ENCODE measurements at places on chromosomes 2 and 18.
A peak's percentile ranks its signal among the peaks of the same experiment; 100 is the strongest.

GRCh38 chr18:31695989-31696388, 11.6 kb upstream of the B4GALT6 start:
- DNase-seq = no peak

DNA sequence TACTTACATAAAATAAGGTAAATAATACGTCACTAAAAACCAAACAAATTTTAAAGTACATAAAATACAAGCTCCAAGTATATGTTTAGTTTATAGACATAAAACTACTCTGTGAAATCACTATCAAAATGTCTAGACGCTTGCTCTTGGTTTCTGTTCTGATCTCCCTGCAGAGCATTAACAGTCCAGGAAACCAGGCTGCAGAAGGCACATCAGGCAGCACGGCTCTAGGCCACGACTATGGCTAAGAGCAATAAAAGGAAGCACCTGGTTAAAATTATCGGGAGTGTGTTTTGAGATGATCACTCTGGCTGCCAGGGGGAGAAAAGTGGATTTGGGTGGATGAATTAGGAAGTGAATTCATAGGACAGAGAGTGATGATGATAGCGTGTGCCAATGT, 196.0 kb upstream of the SPHKAP start:
- peak; percentile 61 for DNase-seq

DNA sequence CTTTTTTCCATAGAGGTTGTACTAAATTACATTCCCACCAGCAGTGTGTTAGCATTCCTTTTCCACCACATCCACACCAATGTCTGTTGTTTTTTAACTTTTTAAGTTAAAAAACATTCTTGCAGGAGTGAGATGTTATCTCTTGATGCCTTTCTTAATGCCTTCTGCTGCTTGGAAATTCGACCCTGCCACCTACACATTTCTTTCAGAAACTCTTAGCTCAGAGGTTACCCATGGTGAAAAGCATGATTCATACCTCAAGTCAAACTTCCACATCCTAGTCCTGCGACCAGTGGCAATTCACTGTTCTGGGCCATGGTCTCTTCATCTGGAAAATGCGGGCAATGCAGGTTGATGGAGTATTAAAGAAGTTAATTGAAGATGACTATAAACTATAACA, 12.7 kb upstream of the HNMT start:
- DNase-seq = no peak

- no peak for DNase-seq
These were observed 927.7 kb upstream of the CDH2 start for GRCh38 chr18:29104671-29105070.

GRCh38 chr2:45626387-45627221, 15.5 kb upstream of the SRBD1 start:
- no peak for DNase-seq

GRCh38 chr2:190927301-190927700, 46.7 kb downstream of the GLS start:
- DNase-seq = no peak

DNA sequence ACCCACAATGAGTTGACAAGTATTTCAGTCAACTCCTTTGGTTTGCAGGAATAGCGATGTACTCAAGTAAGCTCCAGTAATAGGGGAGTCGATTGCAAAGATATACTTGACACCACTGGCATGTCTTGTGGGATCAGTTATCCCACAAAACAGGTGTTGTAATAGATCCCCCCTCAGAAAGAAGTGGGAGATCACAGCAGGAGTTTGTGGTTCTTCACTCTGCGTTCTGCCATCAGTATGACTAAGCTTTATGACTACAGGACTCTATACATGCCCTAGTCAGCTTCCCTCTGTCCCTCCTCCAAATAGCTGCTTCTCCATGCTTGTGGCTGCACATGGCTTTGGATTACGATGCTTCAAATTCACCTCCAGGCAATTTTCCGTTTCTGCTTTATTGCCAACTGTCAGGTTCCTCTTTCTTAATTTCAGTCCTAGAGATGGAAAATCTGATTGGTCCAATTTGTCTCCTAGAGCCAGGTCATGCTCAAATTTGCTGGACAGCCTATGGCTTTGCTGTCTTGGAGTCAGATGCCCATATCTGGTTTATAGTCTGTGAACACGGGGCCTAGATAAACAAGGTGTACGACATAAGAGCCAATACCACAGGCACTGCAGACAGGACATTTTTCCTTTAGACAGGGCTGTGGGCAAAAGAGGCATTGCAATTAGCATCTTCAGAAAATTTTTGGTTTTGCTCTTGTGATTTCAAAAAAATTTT, 221.7 kb downstream of the PAX3 start:
- no peak for DNase-seq

- DNase-seq = no peak
These were observed 735.4 kb upstream of the FANCL start for GRCh38 chr2:58976375-58977071.

- DNase-seq = no peak
These were observed 497 bp downstream of the PLA2R1 start for GRCh38 chr2:160061944-160062291.

GRCh38 chr18:23126376-23127056, 8.8 kb upstream of the CABLES1 start:
- no peak for DNase-seq

- DNase-seq = peak; percentile 26
These were observed 604 bp upstream of the STK11IP start for GRCh38 chr2:219596954-219597551.

- no peak for DNase-seq
These were observed 2.6 kb downstream of the MAB21L4 start for GRCh38 chr2:240893363-240893844.

GRCh38 chr2:180191432-180192124, 184.5 kb upstream of the CWC22 start:
- no peak for DNase-seq

- DNase-seq = no peak
These were observed 9.4 kb upstream of the CRYBA2 start for GRCh38 chr2:219002395-219003266.

GRCh38 chr18:39839782-39840181, 2115.3 kb upstream of the PIK3C3 start:
- DNase-seq = no peak

DNA sequence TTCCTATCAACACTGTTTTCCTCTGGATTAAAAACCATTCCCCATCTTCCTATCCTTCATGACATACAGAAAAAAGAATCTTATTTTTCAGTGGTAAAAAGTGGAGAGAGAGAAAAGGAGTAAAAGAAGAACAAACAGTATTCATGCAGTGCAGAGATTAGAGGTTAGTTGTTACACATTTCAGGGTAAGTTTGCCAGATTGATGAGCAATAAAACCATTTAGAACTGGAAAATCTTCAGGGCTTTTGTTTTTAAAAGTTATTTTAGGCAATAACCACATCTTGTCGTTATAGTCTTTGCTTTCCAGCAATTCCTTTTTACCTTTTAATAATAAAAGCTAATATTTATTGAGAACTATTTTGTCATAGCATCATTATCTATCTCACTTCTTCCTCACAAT, 104.5 kb downstream of the GPD2 start:
- no peak for DNase-seq

DNA sequence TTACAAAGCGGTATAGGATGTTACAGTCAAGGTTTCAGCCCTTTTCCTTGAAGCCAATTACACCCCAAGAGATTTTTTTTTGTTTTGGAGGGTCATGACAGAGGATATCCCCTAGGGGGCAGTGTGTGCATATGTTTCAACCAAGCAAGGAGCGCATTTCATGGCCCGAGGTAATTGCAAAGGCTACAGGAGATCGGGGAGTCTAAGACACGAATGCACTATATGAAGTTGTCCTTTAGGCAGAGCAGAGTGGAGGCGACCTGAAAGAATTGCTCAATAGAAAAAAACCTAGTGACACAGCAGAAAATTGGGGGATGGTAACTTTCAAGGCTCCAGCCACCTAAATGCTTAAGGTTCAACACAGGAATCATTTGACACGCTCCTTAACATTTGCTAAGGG, 219.8 kb upstream of the PARD3B start:
- peak; percentile 39 for DNase-seq

DNA sequence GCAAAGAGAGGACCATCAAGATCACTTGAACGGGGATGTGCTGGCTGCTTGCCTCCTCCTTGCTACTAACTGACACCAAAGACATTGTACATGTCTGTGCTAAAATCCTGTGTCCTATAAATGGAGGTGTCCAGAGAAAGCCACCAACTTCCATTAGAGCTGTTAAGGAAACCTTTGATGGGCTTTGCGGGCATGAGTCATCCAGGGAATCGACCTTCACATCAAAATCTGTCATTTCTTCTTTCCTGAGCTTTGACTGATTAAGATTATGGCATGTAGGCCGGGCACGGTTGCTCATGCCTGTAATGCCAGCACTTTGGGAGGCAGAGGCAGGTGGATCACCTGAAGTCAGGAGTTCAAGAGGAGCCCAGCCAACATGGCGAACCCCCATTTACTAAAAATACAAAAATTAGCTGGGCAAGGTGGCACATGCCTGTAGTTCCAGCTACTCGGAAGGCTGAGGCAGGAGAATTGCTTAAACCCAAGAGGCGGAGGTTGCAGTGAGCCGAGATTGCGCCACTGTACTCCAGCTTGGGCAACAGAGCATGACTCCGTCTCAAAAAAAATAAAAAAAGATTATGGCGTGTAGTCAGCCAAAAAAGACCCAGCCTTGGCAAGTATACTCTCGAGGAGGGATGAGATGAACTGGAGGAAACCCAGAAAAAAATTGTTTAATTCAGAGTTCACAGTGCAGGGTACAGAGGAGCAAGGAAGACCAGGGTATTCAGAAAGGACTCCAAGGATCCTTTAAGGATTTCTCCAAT, 115.8 kb downstream of the CABLES1 start:
- DNase-seq = no peak

- DNase-seq = no peak
These were observed 7.0 kb downstream of the SLC35F6 start for GRCh38 chr2:26770986-26771586.

DNA sequence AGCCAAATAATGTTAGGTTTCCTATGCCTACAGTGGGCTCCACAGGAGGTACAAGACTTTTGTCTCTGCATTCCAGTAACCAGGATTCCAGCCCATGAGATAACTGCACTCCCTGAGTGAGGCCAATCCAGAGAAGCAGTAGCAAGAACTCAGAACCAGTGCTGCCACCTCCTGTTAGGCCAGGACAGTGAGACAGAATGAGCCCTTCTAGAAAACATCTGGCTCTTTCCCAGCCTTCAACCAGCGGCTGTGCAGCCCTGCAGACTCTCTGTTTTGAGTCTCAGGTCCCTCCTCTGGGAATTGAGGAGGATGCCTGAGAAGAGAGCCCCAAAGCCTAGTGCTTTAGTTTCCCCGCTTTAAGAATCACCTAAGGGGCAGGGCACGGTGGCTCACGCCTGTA, 44.2 kb downstream of the ARID5A start:
- DNase-seq = no peak

DNA sequence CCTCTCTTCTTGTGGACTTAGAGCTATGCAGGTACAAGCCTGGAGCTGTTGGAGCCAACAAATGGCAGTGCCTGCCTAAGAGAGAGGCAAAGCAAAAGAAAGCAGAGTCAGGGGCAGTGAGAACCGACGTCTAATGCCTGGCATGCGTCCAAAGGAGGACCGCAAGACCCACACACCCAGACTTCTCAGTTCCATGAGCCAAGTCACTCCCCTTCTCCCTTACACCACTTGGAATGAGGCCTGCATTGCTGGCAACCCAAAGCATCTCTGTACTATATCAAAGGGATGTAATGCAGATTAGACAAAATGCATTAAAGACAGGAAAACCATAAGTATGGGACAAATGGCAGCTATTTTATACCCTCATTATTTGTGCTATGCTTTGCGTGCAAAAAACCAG, 49.9 kb upstream of the RNU4ATAC start:
- DNase-seq = peak; percentile 62

- DNase-seq = no peak
These were observed 15.4 kb upstream of the GLI2 start for GRCh38 chr2:120720231-120720630.

DNA sequence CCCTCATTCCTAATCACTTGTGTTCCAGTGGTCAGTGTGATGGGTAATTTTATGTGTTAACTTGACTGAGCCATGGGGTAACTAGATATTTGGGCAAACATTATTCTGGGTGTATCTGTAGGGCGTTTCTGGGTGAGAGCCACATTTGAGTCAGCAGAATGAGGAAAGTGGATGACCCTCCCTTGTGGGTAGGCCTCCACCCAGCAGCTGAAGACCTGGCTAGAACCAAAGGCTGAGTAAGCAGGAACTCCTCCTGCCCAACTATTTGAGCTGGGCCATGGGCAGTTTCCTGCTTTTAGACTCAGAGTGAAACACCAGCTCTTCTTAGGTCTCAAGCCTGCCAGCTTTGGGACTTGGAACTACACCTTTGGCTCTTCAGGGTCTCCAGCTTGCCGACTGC, 141.8 kb downstream of the ACKR3 start:
- DNase-seq = no peak

- DNase-seq = no peak
These were observed 59.1 kb downstream of the DDX1 start for GRCh38 chr2:15650616-15651366.

GRCh38 chr2:241157841-241158545, 7.7 kb downstream of the PPP1R7 start:
- no peak for DNase-seq

DNA sequence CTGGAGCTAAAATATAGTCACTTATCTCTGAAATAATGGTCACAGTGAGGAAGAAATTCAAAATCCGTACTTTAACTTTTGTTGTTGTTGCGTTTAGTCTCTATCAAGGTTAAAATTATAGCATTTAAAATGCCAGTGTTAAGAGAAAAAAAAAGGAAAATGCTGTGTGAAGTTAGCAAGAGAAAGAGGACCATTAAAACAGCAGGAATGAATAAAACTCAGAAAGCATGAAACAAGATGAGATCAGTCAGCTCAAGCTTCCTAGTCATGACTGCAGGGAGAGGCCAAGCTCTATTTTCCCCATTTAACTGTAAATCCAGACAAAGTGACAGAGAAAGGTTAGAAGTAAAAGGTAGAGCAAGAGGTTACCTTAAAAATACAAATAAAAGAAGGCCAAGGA, 281.7 kb upstream of the ATP5MC3 start:
- DNase-seq = peak; percentile 70

- no peak for DNase-seq
These were observed 23.7 kb downstream of the ZNF142 start for GRCh38 chr2:218635719-218636118.

DNA sequence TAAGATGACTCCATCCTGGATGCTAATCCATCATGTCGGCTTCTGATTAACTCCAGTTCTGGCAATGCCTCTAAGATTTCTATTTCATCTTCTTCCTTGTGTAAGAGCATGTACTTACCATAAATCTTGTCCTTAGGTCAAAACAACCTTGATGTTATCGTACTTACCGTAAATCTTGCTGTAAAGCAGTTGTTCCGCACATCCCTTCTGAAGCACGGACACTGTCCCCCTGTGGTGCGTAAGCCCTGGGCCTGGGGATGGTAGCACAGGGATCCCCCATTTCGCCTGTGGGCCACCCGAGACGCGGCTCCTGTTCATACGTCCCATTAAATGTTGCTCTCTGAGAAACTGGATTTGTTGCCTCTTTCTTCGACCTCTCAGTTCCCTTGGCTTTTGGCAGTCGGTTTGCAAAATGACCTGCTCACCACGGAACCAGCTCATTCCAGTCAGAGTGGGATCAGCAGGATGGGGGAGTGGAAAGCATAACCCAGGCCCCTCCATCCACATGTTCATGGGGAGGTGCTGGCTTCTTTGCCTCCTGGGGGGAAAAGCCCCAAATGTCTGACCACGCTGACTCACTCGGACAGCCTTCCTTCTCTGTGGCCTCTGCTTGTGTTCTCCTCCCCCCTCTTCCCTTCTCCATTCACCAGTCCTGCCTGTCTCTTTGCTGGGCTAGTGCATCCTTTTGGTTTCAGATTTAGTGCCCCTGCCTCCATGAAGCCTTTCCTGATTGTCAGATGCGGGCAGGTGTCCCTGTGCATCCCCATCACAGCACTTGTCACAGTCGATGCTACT, 49.9 kb downstream of the RAB31 start:
- DNase-seq = peak; percentile 43

All from Kasumi-1 (cell line).